ENCODE measurements at places on chromosomes 6 and 20.

GRCh38 chr20:50635676-50636600, 55.4 kb downstream of the RIPOR3 start:
- DNase-seq, result peak; percentile 64

- no peak for DNase-seq
Observed at GRCh38 chr6:85321906-85322305, 128.0 kb upstream of the NT5E start.

DNA sequence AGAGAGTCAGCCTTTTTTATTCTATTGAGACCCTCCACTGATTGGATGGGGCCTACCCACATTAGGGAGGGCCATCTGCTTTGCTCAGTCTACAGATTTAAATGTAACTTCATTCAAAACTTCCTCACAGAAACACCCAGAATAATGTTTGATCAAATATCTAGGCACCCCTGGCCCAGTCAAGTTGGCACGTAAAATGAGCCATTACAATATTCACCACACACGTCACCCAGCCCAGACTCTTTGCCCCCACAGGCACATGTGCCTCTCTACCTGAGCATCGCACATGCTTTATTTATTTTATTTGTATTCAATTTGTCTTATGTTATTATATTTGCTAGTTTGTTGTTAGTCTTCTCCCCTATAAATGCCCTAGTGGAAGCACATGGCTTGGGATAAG, 70.9 kb upstream of the EYA2 start:
- DNase-seq, result no peak

DNA sequence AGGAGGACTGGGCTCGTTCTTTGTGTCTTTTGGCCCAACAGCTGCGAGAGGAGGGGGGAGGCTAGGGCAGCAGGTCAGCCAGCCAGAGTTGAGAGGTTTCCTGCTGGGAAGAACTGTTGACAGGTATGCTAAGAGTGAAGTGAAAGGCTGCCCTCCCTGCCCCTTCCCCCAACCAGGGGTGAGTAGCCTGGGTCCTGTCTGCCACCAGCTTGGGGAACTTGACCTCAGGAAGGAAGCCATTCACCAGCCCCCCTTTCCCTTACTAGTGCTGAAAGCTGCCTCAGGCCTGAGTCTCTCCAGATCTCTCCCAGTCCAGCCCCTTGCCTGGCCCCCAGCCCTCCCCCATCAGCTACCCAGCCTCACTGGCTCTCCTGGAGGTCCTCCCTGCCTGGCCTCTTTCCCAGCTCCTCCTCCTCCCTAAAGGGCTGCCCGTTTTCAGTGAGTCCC, 20.7 kb upstream of the ZNF76 start:
- no peak for DNase-seq

DNA sequence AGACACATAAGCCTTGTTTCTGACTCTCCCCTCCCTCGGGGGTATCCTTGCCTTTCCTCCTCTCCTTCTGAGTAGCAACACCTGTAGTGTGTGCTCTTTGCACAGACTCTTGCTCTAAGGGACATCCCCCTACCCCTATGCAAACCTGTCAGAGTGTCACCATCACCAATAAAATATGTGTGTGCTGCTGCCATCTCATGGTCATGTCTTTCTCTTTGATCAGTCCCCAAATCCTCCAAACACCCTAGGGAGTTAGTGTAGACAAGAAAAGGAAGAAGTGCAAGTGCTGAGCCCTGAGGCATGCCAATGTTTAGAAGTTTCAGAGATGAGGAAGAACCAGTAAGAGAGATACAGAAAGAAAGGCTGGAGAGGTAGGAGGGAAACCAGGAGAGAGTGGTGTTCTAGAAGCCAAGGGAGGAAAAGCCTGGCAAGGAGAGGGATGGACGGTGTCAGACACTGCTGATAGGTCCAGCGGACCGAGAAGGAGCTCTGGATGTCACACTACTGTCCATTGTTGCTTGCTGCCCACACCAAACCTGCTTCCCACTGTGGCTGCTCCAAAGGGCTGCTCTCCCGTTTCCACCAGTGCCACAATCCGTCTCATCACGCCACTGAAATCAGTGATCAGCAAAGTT, 16.4 kb downstream of the TRMT6 start:
- peak; percentile 51 for DNase-seq

DNA sequence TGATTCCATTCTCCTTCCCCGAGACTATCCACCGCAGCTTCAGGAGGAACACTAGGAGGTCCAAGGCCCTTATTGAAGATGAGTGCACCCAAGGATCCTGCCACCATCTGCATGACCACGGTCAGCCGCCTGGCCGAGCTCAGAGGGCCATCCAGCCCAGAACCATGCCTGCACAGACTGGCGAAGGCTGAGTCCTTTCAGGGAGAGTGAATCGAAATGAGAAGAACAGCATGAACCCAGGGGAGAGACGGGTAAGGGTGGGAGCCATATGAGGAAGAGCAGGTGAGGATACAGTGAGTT, 26.3 kb downstream of the SERPINB6 start:
- DNase-seq, result no peak

GRCh38 chr6:44697327-44697726, 309.8 kb downstream of the CDC5L start:
- no peak for DNase-seq

DNA sequence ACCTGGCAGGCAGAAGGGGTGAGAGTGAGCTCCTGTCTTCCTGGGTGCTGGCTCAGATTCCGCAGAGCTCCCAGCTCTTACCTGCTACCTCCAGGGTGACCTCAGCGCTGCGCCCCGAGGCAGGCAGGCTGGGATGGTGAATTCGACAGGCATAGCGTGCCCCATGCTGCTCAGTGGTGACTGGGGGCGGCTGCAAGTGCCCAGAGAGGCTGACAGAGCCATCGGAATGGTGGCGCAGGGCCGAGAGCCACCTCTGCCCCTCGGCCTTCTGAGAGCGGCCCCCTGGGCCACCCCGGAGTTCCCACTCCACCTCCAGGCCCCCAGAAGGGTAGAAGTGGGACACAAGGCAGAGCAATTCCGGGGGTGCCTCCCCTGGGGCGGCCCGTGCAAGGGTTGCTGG, 5.5 kb upstream of the RGL2 start:
- no peak for DNase-seq

GRCh38 chr20:17444091-17444490, 87.1 kb downstream of the BFSP1 start:
- no peak for DNase-seq

DNA sequence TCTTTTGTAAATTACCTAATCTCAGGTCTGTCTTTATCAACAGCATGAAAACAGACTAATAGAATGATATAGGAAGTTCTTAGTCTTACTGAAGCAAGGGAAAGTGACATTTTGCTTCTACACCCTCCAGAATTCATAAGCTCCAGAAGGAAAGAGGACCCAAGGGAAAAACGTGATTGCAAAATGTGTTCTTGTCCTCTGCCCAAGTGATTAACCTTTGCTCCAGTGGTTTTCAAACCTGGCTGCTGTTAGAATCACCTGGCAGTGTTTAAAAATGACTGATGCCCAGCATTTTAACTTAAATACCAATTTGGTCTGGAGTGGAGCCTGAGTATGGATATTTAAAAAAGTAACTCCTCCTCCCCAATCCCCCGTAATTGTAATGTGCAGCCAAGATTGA, 191.4 kb downstream of the SLC16A10 start:
- no peak for DNase-seq

- no peak for DNase-seq
Observed at GRCh38 chr20:50915424-50915823, 15.8 kb downstream of the ADNP start.

Measured in NCI-H2171 (cell line).